ENCODE measurements at places on chromosomes 1 and 21.

DNA sequence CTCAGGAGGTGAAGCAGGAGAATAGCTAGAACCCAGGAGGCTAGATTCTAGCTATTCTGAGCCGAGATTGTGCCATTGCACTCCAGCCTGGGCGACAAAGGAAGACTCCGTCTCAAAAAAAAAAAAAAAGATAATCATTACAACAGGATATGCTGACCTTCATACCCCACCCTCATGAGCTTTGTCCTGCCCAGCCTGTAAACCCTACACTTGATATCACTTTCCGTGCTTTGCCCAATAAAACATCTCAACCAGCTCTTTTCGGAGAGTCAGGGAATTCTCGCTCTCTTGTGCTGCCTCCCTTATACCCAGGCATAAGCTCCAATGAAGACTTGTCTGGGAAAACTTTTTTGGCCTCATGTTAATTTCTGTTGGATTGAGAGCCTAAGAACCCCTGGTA lies 1.5 kb upstream of the TRNAU1AP start:
- DNase-seq, result no peak

DNA sequence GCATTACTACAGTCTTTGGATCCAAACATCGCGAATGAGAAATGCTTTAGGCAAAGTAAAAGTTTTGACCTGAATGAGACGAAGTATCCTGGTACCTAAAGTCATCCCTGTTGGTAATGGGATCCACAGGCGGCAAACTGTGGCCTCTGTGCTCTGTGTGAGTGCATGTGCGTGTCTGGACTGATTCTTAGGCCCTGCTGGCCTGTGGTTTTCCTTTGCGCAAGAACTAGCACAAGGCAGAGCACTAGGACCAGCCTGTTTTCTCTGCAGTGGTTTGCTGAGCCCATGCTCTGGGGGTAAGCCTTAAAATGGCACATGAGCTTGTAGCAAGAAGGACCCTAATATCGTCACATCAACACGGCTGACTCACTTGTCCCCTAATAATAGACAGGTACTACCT lies 251.2 kb downstream of the DSCAM start:
- no peak for DNase-seq

DNA sequence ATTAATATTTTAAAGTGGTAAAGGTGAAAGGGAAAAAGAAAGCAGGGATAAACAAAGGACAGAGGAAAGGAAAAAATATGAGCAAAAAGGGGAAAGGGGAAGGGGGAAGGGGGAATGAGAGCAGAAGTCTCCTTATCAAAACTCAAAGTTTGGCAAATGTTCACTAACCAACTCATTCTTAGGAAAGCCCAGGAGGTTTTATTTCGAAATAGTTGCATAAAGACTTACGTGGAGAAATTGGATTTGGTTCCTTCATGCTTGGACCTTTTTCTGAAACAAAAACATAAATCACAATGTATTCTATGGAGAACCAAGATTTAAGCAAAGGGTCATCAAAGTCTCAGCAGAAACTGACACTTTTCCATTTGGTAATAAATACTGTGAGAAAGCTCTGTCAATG lies 188.1 kb downstream of the TGFBR3 start:
- no peak for DNase-seq

- DNase-seq, result no peak
Observed at GRCh38 chr1:232555494-232556210, 74.3 kb downstream of the SIPA1L2 start.

DNA sequence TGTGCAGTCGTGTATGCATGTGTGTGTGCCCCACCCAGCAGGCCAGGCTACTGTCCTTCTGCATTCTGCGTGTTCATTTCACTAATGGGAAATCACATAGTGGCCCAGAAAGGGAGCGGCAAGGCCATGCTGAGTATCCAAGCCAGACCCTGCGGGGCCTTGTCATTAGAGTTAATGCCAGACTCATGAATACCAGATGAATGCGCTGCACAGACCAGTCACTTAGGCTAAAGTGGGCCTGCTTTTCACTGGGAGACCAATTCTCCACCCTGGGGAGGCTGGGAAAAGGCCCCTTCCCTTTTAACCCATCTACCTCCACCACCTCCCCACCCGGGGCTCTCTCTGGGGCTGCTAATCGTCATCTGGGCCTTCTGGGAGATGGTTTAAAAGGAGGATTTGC lies 17.0 kb upstream of the GRIK3 start:
- DNase-seq, result no peak

GRCh38 chr1:13819642-13820041 lies 119.7 kb downstream of the PRDM2 start:
- no peak for DNase-seq

DNA sequence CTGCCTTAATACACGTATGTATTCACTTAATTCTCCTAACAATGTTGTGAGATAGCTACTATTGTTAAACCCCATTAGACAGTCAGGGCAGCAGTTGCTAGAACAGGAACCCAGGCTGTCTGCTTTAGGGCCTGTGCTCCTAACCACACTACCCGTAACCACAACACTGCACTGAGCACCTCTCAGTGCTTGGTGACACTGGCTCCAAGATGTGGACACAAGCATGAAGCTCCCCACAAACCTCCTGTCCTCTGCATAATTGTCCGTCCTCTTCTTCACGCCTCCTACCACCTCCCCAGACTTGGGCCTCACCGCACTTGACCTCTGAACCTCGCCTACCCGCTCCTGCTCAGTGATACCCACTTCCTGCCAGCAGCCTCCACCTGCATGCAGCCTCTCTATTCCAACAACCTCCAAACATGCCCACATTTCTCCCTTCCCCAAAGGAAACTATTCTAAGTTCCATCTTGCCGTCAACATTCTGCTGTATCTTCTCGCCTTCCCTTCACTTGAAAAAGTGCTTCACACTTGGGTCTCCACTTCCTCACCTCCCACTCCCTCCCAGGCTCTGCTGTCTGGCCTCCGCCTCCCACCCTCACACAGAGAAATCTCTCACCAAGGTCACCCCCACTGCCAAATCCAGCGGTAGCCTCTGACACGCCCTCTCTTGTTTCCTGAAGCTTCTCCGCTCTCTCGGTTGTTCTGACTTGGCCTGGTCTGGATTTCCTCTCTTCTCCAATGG lies 14.6 kb upstream of the AHDC1 start:
- DNase-seq, result peak; percentile 59

DNA sequence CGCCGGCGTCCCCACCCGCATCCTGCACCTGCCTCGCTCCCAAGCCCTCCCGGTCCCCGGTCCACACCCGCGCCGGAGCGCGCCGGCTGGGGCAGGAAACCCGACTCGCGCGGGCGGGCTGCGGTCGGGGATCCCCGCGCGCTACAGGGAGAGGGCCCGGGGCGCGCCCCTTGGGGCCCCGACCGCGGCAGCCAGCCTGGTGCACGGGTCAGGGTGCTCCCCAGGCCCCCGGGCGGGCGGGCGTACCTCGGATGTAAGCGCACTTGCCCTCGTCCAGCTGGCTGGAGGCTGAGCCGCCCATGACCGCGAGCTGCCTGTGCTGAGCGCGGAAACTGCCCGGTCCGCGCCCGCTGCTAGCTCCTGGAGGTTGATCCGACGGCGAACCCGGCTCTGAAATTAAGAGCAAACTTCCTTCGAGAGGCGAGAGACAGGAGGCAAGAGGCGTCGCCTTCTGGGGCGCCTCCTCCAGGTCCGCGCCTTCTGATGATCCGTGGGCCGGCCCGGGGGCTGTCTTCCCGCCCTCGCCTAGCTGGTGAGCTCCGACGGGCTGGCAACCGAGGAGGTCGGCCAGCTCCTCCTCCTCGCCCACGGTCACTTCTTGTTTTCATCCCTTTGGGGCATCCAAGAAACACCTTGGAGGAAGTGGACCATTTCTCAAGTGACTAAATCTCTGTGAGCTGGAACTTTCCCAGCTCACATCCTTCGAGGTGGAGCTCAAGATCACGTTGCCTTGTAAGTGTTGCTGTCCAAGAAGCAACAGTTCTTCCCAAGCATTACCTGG lies at the start of gene NIBAN1:
TSS of gene NIBAN1 (minus strand) at position 453 of the 781 bp plus-strand sequence. CDS start at position 301, 152 bp downstream.
- DNase-seq, result peak; percentile 87

DNA sequence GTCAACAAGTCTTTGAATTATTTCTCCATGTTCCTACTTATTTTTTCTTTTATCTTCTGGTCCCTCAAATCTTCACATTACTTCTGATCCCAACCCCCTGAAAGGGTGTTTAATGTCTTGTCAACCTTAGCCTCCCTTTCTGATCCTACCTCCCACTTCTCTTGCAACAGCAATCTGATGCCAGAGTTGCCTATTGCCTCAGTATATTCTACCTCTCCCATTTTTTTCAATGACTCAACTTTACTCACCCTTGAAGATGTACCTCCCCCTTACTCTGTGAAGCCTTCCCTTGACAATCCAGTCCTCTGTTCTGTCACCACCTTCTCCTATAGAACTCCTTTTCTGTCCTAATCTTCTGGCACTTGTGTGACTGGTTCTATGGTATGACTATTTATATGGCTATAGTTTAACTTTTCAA lies 99.5 kb upstream of the CD55 start:
- DNase-seq, result no peak

DNA sequence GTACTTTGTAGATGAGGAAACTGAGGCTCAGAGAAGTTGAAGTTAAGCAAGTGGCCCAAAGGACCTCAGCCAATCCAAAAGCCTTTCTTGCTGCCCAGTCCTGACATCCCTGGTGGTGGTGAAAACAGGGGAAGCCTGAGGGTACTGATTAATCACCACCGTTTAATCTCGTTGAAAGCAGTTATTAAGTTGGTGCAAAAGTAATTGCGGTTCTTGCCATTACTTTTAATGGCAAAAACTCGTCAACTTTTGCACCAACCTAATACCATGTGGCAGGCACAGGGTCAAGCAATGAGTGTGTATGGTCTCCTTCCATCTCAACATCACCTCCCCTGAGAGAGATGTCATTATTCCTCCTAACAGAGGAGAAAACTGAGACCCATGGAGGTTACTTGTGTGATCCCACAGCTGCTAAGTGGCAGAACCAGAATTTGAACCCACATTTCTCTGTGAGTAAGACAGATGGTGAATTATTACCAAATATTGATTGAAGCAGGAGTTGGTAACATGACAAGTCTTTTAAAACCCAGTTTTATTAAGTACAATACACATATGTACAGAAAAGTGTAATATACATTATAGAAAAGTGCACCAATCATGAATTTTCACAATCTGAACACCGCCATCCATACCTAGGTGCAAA lies 39.4 kb upstream of the GRHL3 start:
- no peak for DNase-seq

DNA sequence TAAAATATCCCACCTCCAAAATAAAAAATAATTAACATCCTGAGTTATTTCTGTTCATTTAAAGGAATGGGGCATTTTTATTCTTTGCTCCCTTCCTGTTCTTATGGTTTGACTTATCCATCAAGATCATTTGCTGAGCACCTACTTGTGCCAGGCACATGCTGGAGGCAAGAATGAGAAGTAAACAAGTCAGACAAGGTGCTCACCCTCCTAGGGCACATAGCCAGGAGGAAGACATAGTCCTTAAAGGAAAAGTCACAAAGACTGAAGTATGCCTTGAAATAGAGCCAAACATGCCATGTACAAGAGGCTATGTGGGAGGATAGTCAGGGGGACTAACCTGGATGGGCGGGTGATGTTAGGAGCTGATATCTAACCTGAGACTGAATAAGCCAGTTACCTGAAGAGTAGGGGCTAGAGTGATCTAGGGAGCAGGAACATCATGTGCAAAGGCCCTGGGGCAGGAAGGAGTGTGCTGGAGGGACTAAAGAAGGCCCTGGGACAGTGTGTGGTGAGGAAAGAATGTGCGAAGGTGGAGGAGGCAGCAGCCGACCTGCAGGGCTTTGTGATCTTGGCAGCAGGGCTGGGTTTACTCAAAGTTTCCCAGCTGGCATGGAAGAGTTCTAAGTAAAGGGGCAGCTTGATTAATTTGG lies 233.5 kb downstream of the MATN1 start:
- DNase-seq, result no peak

GRCh38 chr21:45253633-45254459 lies 33.8 kb downstream of the POFUT2 start:
- DNase-seq, result no peak

DNA sequence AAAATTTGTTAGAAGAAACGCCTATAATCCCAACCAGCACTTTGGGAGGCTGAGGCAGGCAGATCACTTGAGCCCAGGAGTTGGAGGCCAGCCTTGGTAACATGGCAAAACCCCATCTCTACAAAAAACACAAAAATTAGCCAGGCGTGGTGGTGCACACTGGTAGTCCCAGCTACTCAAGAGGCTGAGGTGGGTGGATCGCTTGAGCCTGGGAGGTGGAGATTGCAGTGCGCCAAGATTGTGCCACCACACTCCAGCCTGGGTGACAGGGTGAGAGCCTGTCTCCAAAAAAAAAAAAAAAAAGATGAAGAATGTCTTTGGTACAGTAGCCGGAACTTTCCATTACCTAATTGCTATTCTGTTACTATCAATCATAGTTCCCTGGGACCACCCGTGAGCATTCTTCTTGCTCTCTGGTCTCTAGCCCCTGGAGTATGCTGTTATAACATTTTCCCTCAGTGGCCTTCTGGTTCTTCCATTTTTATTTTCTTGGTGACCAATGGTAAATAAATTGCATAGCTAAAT lies 43.4 kb downstream of the WASF2 start:
- DNase-seq, result no peak

- peak; percentile 89 for DNase-seq
Observed at GRCh38 chr1:207828485-207829158, 76.8 kb downstream of the CD46 start.

DNA sequence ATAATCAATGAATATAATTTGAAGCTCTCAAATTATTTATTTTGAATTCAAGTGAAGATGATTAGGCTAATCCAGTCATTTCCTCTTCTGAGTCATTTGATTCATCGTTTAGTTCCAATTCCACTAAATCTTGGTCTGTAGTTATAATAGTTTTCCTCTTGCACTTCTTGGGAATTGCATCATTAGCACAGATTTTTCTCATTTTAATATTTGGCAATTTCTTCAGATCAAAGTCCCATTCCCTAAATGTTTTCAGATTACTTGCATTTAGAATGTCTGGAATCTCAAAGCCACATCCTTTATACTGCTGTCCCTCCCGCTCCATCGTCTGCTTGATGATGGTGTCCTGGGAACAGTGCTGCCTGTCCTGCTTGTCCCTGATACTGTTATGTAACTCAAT lies 43.5 kb downstream of the MAST2 start:
- no peak for DNase-seq

- peak; percentile 100 for DNase-seq
Observed at GRCh38 chr1:24744911-24745710, at the start of gene CLIC4. CLIC4 (plus strand) TSS chr1:24745447; CDS start chr1:24745554, 107 bp downstream.

GRCh38 chr1:180533266-180533987 lies 25.3 kb upstream of the OVAAL start:
- peak; percentile 72 for DNase-seq

DNA sequence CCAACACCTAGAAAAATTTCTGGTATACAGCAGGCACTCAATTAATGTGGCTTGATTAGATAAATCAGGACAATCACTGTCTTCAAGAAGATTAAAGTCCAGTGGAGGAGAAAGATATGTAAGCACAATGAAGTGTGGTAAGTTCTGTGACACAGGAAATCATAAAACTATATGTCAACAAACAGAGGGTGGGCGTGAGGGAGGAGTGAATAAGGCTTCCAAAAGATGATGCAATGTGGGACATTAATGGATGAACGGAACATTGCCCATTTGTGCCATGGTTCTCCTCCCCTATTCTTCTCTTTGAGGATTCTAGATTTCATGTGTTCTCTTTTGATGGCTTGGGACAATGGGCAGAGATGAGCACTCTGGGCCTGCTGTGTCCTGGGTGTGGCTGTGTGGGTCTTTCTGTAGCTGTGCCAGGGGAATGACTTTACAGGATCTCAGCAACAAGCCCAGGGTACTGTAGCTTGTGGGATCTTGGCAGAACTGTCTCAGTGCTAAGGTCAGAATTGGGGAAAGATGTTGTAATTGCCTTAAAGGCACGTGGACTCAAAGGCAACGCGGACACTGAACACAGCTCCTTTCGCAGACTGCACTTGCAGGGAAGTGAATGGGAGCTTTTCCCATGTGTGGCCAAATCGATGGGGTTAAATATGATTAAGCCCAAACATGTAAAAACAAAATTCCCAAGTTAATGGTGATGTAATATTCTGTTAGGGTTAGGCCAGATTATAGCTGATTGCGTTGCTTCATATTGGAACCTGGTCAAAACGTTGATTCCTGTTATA lies 366.9 kb downstream of the TGFB2 start:
- DNase-seq, result no peak
